ENCODE measurements at places on chromosomes 7 and 10. TPM values are rescaled to one million over a fixed set of nuclear protein-coding genes. Genes with fewer than 3 reads are reported as not detected.

GRCh38 chr10:26741368-26741767, 43.9 kb downstream of the PDSS1 start:
- DNase-seq: no peak

DNA sequence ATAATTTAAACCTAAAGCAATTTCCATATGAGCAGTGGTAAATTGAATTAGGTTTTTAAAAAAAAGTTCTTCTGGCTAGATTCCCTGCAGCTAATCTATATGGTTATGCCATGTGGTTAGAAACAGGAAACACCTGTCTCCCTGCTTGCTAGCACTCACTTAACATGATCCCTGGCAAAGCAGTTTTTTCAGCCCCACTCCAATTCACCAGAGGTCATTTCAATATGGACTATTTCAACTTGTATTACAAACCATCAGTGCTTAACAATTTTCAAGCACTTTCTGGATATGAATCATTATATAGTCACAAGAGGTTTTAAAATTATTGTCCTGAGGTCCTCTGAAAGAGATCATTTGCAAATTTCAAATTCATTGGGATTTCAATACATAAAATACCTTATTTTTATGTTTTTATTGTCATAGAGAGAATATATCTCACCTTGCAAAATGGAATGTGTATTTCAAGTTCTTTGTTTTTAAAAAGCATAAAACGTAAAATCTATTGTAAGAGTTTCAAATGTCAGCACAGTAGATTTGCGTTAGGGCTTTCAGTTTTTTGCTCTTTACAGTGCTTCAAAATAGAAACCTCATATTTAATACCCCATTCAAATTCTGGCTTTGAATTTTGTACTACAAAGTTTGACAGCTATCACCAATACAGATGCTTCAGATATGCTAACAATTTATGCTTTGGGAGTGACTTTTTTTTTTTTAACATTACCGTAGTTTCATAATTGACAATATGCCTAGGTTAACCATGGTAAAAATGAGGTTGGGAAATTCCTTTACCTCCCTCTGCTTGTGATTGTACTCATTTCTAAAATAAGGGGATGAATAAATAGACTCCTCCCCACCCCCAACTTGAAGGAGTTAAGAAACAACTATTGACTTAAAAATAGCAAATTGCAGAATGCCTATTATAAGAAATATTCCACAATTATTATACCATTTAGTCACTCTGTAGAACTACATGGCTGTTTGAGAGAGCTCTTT, 117.5 kb upstream of the HGF start:
- no peak for DNase-seq

- peak; percentile 72 for DNase-seq
Observed at GRCh38 chr7:127107601-127108007, 145.1 kb downstream of the GRM8 start.

GRCh38 chr10:81314471-81314870, 560.5 kb upstream of the NRG3 start:
- DNase-seq: no peak

DNA sequence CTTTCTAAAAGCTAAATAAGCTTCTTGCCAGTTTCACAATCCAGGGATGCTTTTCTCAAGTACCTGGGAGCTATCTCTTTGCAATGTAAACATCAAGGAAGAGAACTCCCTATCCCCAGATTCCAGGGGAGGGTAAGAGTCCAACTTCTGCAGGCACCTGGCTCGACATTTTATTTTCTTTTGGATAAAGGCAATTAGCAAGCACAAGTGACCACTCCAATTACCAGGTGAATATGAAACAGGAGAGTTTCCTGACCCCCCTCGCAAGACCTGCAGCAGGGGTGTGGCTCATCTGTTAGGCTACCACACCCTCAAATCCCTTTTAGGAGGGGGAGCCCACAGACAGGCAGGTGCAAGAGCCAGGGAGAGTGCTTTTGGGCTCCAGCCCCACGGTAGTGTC, 28.6 kb upstream of the LANCL2 start:
- no peak for DNase-seq

DNA sequence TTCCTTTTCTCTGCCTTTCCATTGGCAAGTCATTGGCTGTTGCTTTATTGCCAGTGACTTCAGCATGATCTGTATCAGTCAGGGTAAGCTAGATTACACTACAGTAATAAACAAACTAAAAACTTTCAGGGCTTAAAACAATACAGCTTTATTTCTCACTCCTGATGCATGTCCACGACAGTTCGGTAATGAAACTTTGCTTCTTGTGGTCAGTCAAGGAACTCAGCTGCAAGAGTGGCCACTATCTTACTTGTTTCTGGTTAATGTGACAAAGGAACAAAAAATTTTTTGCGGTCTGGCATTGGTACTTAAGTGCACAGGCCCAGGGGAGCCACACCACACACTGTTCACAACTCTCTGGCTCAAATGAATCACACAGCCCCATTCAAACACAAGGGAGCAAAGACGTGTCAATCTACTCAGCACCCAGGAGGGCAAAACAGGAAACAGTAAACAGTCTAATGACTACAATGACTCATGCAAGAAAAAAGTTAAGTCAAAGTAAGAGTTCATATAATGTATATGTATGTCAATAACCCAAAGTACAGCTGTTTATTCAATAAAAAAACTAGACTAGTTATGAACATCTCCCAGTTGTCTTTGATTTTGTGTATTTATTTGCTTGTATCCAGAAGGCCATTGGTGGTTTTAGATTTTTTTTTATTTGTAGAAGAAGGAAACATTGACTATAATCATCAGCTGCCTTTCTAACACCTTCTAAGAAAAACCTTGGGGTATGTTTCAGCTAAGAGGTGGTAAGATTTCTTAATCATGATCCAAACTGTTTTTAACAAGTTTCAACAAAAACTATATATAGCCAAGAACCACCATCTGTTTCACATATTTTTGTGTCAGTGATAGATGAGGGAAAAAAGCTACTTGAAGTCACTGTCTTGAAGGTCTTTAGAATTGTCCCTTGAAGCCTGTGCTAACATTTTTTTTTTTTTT, 134.4 kb upstream of the FAM3C start:
- no peak for DNase-seq

DNA sequence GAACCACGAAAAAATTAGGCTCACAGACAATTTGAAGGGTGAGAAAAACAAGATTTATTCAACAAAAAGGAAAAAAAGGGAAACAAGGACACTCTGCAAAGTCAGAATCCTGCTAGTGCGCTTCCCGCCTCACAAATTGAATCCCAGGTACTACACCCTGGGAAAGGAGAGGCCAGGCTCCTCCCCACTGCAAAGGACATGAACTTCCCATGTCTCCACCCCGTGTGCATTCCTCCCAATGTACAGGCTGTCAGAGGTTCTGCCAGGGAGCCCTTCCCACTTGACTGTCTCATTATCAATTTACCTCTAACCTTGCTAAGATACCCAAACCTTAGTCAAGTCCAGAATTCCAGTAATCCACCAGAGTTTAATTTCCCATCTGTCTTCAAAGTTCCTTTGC, 70.4 kb upstream of the CDK1 start:
- DNase-seq: no peak

- DNase-seq: no peak
Observed at GRCh38 chr10:63885156-63885555, 364.0 kb downstream of the REEP3 start.

GRCh38 chr10:132257271-132257670, 50.5 kb downstream of the STK32C start:
- DNase-seq: no peak

GRCh38 chr10:102085336-102085735, 20.2 kb downstream of the HPS6 start:
- no peak for DNase-seq

- no peak for DNase-seq
Observed at GRCh38 chr7:1995426-1995825, 237.3 kb downstream of the MAD1L1 start.

DNA sequence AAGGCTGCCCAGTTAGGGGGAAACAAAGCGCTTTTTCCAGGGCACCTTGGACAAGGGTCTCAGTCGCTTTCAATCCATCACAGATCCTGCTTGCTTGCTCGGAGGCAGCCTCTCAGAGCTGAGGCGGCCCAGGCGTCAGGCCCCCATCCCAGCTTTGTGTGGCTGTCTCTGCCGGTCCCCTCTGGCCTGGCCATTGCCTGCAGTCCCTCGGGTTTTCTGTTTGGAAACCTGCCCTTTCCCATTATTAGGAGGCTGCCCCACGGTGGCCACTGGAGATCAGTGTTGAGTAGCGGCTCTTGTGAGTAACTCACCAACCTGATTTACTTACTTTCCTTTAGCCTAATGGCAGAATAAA, 216.1 kb downstream of the GLRX3 start:
- DNase-seq: no peak

The MET gene
- 46.0 TPM for total RNA-seq

The GDF2 gene
- not detected for total RNA-seq

The SMKR1 gene
- total RNA-seq: 1.7 TPM

All from progenitor cell of endocrine pancreas (in vitro differentiated cells).